ENCODE measurements at places on chromosomes 5 and 9.

- DNase-seq = no peak
Observed at GRCh38 chr5:4017076-4017803, 421.6 kb downstream of the IRX1 start.

GRCh38 chr9:114718801-114719221 is 36.8 kb upstream of the TEX48 start:
- DNase-seq = no peak

- no peak for DNase-seq
Observed at GRCh38 chr9:13269589-13270452, 9.7 kb downstream of the MPDZ start.

DNA sequence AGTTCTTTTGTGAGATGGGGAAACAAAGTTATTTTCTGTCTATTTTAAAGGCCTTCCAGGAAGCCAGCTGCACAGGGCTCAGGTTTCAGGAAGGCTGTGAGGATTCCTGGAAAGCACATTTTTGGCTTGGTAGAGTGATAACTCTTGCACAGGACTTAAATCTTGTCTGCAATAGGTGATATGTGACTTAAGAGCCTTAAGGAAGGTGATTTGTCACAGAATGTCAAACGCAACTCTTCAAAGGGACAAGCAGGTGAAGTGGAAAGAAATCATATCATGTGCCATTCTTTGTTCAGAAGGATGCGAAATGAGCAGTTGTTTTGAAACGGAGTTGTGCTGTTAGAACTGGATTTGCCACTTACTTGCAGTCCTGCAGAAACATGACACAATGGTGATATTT is 459.3 kb downstream of the MAT2B start:
- DNase-seq = no peak

DNA sequence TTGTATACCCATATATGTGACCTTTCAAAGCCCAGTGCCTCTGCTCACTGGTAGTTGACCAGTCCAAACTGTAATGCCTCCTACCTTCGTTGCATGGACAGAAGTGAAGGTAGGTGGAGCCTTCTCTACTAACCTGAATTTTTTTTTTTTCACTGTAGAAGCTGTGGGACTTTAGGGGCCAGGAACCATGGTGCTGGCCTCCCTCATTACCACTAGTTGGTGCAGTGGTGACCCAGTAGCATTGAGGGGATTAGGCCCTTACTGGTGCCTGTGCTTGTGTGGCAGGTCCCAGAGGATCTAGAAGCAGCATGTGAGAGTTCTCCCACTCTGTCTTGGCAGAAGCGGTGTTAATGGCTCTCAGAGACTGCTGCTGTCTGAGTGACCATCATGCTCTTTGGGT is 2.3 kb downstream of the RALGPS1 start:
- no peak for DNase-seq

DNA sequence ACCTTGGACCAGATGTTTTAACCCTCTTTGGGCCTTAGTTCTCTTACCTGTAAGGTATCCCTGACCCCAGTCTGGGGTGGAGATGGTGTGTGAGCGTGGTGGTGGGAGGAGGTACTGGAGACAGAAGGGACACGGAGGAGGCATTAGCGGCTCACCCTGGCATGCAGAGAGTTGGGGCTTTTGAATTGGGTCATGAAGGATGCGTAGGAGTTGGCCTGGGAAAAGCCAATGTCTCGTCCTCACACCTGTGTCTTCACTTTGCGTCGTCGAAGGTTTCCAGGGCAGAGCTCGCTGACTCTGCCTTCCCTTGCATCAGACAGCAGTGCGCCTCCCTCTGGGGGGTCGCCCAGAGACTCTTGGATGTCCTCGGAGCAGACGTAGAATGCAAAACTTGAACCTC is 11.2 kb downstream of the RXRA start:
- DNase-seq = no peak

- DNase-seq = no peak
Observed at GRCh38 chr9:18136354-18136994, 337.5 kb upstream of the ADAMTSL1 start.

DNA sequence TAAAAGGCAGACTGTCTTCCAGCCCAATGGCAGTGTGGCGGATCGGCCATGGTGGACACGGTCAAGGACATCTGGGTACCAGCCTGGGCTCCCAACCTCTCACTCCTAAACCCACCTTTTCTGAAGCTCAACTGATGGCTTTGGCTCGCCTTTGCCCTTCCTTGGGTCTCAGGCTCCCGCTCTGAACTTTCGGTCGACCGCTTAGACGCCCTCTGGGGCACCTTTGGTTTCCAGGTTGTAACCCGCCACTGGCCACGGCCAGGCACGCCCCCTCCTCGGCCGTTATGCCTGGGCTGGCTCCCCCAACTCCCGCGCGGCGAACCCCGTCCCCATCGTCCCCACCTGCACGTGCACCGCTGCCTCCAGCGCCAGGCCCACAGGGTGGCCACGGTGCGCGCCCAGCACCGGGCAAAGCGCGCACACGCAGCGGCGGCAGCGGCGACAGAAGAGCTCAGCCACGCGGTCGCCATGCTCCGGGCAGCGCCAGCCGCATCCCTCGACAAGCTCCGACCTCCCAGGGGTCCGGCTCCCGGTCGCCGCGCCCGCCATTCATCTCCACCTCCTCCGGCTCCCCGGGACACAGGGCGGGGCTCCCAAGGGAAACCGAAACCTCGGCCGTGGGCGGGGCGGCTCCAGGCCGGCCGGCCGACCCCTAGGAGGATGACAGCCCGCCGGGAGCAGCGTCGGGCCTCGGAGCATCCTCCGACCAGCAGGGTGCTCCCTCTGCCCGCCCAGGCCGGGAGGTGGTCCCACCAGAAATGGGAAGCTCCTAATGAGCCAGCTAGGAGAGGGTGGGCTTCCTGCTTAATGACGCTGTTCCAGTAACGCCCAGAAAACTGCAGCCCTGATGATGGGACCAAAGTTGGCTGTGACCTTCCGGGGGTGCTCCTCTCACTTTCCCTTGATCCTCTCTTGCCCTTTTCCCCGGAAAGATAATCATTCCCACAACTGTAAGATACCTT is at the start of gene TRIM14:
TRIM14 (minus strand) TSS at position 583 of the 962 bp plus-strand sequence; CDS start at position 549, 34 bp downstream.
- DNase-seq = peak; percentile 78

GRCh38 chr5:124521461-124522230 is 224.8 kb downstream of the ZNF608 start:
- DNase-seq = no peak

DNA sequence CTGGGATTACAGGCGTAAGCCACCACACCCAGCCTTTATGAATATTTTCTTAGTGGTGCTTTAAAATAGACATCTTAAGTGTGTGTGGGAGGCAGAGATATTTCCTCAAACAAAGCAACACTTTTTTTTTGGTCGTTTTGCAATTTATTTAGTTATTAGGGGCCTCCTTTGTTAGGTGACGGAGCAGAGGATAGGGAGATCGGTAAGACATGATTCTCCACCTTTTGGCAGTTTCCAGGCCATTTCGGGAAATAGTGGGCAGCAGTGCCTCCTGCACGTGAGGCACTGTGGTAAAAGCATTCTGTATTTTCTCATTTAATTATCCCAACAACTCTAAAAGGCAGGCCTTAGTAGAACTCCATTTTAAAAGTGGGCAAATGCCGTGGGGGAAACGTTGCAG is 1.9 kb downstream of the OCLN start:
- DNase-seq = no peak

DNA sequence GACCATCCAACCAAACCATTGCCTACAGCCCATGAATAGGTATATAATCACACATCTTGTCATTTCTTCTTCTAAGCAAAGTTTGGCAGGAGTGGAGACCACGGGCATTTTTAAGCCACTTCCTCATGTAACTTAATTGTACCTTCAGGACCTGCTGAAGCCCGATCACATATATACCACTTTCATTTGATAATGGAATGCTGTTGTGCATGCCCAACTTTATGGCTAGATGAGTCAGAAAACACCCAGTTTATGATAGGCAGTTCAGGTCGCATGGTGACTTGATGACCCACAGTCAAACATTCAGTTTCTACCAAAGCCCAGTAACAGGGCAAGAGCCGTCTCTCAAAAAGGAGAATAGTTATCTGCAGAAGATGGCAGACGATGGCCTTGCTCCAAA is 2295.0 kb upstream of the ACO1 start:
- DNase-seq = no peak

- DNase-seq = peak; percentile 92
Observed at GRCh38 chr5:33649549-33650482, 209.1 kb downstream of the TARS1 start.

DNA sequence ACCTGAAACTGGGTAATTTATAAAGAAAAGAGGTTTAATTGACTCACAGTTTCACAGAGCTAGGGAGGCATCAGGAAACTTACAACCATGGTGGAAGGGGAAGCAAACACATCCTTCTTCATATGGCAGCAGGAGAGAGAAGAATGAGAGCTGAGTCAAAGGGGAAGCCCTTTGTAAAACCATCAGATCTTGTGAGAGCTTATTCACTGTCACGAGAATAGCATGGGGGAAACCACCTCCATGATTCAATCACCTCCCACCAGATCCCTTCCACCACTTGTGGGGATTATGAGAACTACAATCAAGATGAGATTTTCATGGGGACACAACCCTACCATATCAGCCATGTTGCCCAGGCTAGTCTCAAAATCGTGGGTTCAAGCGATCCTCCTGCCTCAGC is 143.4 kb downstream of the FGF18 start:
- DNase-seq = no peak

GRCh38 chr5:141779503-141779973 is 97.5 kb upstream of the ARAP3 start:
- peak; percentile 55 for DNase-seq

- peak; percentile 2 for DNase-seq
Observed at GRCh38 chr5:83179966-83180365, 102.6 kb downstream of the XRCC4 start.

- DNase-seq = no peak
Observed at GRCh38 chr5:150055326-150056074, 30.9 kb downstream of the CSF1R start.

- DNase-seq = no peak
Observed at GRCh38 chr5:146721073-146721815, 157.3 kb downstream of the PPP2R2B start.

DNA sequence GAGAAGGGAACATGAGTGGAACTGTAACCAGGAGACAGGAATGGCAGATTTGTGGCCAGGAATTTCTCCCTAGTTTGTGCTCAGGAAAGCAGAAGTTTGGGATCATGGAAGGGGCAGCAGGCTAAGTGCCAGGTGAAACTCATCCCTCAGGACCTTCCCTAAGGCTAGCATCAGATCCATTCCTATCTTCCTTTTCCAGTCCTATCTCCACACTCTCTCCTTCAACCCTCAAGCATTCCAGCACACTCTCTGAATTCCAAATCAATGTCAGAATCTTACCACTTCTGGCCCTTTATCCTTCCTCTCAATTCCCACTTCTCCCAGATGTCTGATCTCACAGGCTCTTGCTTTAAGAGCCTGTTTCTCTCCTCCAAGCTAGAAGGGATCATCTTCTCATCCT is 53.2 kb upstream of the GRIA1 start:
- DNase-seq = no peak

- DNase-seq = no peak
Observed at GRCh38 chr9:95102001-95102433, 215.5 kb downstream of the FANCC start.

- peak; percentile 48 for DNase-seq
Observed at GRCh38 chr5:137605411-137605810, 106.3 kb upstream of the SPOCK1 start.

GRCh38 chr9:132031467-132032237 is 48.0 kb downstream of the MED27 start:
- DNase-seq = no peak

- peak; percentile 65 for DNase-seq
Observed at GRCh38 chr5:14168144-14168792, 25.1 kb downstream of the TRIO start.

DNA sequence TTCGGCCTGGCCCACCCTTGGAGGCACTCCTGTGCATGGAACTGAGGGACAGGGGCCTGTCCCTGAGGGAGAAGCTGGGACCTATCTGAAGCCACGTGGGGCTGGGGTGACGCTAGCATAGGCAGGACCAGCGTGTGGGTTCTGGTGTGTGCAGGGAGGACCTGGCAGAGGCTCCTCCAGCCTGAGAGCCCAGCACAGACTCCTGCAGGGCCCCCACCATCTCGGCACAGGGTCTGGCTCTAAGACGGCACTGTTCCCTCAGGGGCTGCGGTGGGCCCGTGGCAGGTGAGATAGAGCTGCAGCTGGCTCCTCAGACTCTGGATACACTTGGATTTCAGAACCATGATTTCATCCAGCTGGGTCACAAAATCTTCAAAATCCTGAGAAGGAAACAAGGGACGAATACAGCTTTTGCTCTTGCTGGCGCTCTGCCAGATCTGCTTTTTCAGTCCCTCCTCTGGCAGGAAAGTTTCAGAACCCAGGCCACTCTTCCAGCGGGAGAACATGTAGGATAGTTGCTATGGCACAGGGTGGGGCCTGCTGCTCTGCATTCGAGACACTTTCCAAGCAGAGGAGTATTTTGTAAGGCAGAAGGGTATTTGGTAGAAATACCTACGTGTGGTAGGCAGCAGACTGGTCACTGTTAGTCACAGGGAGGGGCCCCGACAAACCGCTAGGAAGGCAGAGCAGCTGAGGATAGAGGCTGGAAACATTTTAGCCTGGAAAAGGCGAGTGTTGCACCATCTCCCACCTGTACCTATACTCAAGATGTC is 74.7 kb downstream of the KIF24 start:
- peak; percentile 97 for DNase-seq

- no peak for DNase-seq
Observed at GRCh38 chr5:107165296-107165695, 505.4 kb downstream of the EFNA5 start.

DNA sequence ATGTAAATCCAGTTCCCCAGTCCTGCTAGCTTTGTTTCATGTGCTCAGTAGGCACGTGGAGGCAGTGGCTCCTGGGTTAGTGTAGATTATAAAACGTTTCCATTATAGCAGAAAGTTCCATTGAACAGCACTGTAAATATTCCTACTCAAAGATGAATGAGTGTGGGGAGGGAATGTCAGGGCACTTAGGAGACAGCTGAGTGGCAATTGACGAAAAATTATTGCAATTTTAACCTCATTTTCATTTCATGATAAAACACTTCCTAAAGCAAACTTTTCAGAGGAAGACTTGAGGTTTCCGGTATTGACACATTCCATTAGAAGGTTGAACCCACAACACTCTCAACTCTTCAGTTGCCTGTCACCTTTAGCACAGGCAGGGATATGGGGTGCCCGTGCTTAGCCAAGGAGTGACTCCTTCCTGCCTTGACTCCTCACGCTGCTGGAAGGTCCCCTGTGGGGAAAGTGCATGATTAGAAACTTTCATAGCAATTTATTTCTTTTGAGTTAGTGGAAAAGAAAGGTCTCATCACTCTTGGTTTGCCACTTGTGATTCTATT is 41.2 kb downstream of the SLC46A2 start:
- DNase-seq = no peak

- peak; percentile 81 for DNase-seq
Observed at GRCh38 chr9:2727966-2728613, 10.8 kb downstream of the KCNV2 start.

- DNase-seq = no peak
Observed at GRCh38 chr5:138964647-138965201, 89.6 kb upstream of the LRRTM2 start.

- peak; percentile 4 for DNase-seq
Observed at GRCh38 chr9:94534901-94535300, 20.0 kb upstream of the PCAT7 start.

DNA sequence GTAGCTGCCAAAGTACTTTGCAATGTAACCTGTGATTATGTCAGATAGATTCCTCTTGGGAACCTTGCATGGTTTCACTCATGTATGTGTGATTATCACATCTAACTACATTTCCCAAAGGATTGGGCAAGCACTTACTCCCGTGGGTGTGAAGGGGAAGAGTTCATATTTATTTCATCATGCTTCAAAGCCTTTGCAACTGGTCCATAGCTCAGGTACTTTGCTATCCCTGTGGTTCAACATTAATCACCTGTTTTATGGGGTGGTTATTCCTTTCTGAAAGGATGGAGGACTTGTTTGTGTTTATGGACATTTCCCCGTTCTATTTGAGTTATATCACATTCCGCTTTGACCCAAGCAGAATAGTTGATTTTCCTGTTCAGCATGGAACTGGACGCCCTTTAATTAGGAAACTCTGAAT is 13.6 kb upstream of the ERMP1 start:
- DNase-seq = peak; percentile 30
